Stromal cell of bone marrow (primary cell): ENCODE measurements at places on chromosomes 2 and 18.

GRCh38 chr2:187774551-187775071, 220.4 kb upstream of the TFPI start:
- DNase-seq = peak; percentile 8

- no peak for DNase-seq
Observed at GRCh38 chr18:49681387-49681786, 119.5 kb downstream of the LIPG start.

GRCh38 chr2:207902821-207903220, 122.5 kb downstream of the PLEKHM3 start:
- no peak for DNase-seq

- no peak for DNase-seq
Observed at GRCh38 chr2:216012830-216013079, 596 bp downstream of the MREG start.

DNA sequence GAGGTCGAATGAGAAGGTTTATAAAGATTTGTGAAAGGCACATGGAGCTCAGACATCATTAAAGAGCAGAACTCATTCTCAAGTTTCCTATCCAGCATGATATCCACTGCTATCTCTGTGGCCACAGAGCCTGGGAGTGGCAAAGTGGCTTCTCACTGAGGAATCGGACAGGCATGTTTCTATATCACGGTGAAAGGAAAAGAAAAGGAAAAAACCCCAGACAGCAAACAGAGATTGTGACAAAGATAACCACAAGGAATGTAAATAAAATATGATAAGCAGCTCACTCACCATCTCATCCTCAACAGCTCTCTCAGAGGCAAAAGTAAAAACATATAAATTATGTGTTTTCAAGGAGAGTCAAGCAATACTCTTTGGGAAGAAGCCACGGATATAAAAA, 2.5 kb downstream of the PID1 start:
- no peak for DNase-seq

DNA sequence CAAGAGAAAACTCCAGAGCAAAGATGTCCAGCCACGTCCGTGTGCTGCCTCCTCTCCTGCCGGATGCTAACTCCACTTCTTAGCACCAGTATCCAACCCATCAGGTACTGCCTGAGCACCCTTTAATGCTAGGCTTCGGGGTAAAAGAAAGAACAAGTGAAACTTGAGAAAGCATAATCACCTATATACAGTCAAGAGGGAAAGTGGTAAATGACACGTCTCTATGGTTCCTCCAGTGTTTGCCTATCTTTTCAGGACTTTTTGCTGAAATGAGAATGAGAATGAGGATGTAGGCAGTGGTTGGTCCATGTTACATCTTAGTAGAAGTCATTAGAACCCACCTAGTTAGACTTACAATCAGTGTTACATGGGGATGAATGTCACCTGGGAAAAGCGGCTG, 47.9 kb downstream of the EPHA4 start:
- no peak for DNase-seq

- no peak for DNase-seq
Observed at GRCh38 chr2:63977904-63978303, 41.3 kb downstream of the VPS54 start.

DNA sequence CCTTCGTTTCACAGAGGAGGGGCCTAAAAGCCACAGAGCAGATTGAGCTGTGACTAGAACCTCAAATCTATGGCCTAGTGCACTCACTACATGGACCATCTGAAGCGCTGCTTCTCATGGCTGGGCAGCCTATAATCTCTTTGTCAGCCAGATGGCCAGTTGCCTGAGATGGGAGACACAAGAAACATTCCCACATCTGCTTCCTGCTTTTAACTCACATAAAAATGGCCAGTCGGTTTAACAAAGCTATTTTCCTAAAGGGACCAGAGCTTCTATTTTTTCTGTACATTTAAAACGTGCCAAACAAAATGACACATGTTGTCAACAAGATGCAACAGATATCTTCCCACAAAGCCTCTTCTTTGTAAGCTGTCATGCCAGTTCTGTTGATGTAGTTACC, 173.8 kb downstream of the GFPT1 start:
- DNase-seq = no peak

DNA sequence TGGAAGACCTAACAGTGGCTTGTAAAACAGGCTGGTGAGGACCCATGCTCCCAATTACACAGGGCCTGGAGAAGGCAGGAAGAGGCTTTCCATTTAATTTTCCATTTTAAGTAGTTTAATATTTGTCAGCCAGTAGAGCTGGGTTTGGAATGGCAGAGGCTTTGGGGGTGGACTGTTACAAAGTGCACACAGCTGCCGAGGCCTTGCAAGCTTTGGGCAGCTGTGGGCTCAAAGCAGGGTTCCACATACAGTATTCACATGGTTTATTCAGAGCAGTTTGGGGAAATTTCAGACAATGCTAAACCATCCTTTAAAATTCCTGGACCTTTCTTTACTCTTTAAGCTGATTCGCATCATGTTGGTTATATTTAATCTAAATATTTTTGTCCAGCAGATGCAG, 132.6 kb downstream of the WDSUB1 start:
- DNase-seq = no peak

DNA sequence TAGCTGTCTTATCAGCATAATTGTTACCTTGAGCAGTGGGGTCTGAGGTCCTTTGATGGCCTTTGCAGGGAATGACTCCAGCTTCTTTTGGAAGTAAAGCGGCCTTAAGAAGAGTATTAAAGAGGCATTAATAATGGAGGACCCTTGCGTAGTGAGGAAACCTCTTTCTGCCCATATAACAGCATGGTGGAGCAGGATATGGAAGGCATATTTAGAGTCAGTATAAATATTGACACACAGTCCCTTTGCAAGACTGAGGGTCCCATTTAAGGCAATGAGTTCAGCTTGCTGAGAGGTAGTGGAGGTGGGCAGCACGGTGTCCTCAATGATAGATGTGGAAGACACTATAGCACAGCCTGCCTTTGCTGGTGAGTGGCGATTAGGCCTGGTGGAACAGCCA, 32.7 kb downstream of the NCL start:
- DNase-seq = no peak

DNA sequence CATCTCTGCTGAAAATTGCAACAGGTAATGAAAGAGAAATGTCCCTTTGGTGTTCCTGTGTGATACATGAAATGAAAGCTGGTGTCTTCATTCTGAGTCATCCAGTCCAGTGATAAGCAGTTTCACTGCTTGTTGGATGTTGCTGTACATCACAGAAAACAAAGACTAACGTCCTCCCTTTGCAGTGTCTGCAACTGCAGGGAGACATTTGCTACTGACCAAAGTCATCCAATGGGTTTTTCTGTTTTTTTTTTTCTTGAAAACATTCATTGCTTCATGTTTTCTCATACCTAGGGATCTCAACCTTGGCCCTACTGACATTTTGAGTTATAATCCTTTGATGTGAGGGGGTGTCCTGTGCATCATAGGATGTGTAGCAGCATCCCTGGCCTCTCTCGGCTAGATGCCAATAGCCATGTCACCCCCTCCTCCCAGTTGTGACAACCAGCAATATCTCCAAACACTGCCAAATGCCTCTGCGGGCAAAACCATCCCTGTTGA, 63.6 kb upstream of the FZD5 start:
- no peak for DNase-seq

DNA sequence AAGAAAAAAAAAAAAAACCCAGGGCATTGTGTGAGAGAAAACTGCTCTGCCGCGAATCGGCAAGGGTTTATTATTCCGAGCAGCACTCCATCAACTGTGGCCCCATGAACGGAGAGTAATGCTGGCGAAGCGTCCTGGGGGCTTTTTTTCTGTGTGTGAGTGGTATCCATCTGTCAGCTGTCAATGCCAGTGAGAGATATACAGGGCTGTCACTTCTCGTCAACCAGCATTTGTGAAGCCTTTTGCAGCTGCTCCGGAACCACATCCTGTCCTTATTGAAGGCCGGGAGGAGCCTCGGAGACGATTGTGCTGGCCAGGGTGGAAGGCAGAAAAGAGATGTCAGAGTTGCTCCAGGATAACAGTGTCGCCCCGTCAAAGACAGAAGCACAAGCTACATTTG, 356.9 kb upstream of the SMIM21 start:
- DNase-seq = no peak

- DNase-seq = no peak
Observed at GRCh38 chr2:175151791-175152190, 16.2 kb downstream of the ATF2 start.

GRCh38 chr18:47260120-47260923, 8.9 kb upstream of the SKOR2 start:
- DNase-seq = no peak

DNA sequence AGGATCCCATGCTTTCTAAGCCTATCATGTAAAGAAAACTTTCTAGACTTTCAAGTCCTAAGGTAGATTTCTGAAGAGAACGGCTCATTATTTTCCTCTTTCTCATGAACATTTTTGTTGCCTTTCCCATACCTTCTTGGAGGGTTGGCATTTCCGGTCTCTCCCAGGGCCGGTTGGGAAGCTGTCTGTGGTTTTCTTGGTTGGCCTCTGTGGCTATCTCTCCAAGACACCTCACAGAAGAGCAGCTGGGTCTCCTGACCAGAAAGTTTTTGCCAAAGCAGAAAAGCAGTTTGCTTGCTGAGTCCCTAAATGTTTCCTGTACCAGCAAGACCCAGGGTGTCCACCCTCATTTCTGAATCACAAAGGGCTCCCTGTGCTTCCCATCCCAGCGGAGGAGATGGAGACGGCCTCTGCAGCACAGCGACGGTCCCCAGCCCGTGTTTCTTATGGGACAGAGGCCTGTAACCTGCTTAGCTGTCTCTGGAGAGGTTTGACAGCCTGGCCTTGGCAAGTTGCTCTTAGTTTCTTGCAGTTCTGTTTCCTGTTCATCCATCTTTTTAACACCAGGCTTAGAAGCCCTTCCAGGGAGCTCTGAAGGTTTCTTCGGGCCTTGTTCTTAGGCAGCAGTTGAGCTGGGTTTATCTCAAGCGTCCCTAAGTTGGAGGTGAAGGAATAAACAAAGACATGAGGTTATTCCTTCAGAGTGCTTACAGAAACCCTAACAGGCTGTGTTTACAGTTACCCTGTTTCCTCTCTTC, 39.8 kb downstream of the GREB1 start:
- DNase-seq = no peak

DNA sequence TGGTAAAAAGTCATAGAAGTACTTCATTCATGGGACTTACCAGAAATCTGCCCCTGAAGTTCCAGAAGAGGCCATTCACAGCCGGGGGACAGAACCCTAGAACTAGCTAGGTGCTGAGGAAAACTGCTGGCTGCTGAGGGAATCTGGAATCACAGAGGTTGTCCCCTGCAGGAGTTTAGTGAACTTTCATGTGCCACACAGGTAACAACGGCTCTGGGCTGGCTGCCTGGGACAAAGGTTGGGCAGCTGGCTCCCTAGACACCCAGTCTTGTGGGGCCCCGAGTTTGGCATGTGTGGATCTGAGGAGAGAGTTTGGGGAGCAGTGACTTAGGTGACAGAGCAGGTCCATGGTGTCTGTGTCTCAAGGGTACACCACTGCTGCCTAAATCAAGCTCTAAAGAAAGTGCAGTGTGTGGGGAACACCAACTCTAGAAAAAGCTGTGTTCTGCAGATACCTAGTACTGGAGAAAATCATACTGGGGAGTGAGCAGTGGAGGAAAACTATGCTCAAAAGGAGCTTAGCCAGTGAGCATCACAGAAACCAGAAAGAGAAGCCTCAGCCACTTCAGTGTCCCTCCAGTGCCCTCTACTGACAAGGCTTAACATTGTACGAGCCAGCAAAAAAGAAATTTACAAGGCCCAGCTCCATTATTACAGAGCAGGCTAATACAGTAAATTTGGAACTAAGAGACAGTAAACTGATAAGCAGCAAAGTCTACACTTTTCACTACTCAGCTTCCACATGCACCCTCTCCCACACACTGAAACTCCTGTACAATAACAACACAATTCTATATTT, 15.2 kb downstream of the GALNT3 start:
- DNase-seq = no peak

GRCh38 chr2:9422321-9423099, 818 bp downstream of the ITGB1BP1 start:
- DNase-seq = no peak

DNA sequence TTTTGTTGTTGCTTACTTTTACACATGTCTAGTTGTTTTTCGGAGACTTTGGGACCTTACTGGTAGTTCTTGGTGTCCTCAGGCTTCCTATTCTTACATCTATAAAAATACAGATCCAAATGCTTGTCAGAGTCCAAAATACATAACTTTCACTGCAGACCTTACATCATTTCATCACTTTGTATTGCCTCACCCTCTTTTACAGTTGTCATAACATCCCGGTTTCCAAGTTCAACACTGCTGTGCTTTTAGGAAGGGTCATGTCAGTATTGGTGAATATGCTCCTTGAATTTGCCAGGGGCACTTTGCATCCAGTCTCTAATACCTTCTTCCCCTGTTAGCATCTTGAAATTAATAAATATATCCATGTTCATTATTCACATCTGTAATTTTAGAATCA, 518.2 kb upstream of the RAB12 start:
- peak; percentile 63 for DNase-seq

- peak; percentile 40 for DNase-seq
Observed at GRCh38 chr18:42053188-42053781, 98.3 kb downstream of the PIK3C3 start.

DNA sequence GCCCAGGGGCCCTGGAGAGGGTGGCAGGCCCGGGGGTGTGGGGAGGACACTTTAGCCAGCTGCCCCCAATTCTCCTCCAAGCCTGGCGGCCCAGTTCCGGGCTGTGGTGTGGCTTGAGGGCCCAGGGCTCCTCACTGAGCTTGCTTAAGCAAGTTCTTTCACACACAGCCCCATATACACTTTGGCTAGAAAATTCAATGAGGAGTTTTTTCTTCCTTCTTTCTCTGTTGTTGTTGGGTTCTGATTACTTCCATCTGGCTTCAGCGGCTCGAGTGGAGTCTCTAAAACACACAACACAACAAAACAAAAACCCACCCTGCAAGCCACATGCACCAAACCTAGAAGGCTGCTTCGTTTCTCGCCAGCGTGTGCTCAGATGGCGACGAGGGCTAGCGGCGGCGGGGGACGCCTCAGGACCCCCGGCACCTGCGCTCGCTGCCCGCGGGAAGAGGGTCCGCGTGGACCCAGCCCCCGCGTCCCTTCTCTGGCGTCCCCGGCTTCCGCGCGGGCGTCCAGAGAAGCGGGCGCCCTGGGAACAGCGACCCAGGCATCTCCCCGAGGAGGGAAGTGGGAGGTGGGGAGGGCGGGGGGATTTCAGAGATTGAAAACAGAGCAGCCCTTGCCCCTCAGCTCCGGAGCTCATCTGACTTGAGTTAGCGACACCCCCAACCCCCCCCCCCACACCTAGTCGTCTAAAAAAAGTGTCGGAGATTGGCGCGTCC, 577 bp upstream of the GLI2 start:
- no peak for DNase-seq

- DNase-seq = no peak
Observed at GRCh38 chr2:119821266-119821665, 61.5 kb downstream of the PTPN4 start.

DNA sequence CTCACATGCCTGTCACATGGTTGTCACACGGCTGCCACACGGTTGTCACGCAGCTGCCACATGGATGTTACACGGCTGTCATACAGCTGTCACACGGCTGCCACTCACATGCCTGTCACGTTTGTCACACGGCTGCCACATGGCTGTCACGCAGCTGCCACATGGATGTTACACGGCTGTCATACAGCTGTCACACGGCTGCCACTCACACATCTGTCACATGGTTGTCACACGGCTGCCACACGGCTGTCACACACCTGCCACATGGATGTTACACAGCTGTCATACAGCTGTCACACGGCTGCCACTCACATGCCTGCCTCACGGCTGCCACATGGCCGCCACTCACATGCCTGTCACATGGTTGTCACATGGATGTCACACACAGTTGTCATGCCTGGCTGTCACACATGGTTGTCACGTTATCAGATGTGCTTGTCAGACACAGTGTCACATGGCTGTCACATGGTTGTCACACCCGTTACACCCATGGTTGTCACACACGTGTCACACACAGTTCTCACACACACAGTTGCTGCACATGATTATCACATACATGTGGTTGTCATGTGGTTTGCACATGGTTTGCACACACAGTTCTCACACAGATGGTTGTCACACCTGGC, 19.4 kb downstream of the KCNG2 start:
- DNase-seq = no peak
